ENCODE measurements at places on chromosomes 1 and 21.

GRCh38 chr1:41409825-41410224, 48.6 kb downstream of the FOXO6 start:
- H3K4me1 ChIP-seq: peaks cover 2% of the 10 kb centered on the region
- DNase-seq: no peak
- peaks cover 27% of the 10 kb centered on the region for H3K27me3 ChIP-seq
- H3K4me3 ChIP-seq: no peak overlapping the region
- no peak overlapping the region for H3K27ac ChIP-seq

DNA sequence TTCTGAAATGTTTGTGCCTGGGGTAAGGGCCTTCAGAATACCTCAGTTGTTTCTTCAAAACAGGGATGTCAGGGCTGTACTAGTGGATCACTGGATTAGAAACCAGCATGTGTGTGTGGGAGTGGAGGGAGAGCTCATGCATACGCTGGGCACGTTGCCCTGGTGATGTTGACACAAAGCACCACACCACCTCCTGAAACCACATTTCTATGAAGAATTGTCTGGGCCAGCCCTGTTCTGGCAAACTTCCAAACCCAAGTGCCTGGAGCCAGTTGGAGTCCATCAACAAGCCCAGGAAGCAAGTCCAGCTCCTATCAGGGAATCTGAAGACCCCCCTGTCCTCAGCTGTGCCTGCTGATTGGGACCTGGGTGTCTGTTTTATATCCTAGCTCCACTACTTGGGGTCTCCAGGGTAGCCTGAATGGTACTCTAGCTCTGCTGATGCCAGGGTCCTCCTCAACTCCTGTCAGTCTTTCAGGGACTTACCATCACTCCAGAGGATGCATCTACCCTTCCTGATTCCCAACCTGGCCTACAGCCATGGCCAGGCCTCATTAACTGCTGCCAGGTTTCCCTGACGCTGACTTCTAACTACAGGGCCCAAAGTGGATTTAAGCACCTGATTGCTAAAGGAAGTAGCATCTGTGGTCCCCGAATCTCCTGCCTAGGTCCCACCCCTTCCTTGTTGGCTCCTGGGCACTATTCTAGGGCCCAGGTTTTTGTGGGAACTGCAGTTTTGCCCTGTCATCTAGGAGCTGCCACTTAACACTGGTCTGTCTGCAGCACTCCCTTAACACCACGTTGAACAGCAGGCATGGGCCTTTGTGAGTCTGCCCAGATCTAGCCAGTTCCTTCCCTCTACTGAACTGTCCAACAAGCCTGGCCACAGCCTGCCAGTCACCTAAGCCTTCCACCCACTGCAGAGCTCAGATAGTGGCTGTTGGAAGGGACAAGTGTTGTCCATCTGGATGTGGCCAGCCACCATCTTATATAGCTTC, 45.5 kb downstream of the LPAR3 start:
- H3K27ac ChIP-seq: no peak overlapping the region
- DNase-seq: peak; percentile 33
- no peaks in the 10 kb centered on the region for H3K27me3 ChIP-seq
- no peak overlapping the region for H3K4me3 ChIP-seq

DNA sequence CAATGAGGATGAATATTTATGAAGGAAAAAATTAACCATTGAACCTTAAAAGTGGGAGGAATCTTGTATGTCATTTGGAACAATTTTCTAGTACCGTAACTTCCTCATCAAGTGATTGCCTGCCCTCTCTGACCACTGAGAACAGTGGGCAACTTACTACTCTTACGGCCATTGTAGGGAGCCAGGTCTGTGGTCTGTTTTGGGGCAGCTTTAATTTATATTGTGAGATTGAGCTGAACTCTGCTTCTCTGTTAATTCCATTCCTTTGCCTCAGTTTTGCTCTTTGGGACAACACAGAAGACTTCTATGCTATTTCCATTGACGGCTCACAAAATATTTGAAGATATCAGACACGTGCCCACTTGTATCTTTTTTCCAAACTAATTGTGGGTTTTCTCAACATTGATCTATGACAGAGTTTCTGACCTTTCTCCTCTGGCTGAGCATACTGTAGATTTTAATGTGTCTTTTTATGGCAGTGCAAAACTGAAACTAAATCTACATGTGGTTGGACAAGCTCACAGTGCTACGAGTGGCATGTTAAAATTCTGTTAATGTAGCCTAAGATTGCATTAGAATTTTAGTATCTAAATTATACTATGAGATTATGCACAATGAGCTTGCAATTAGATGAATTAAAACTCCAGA, 27.8 kb upstream of the ZNF281 start:
- no peaks in the 10 kb centered on the region for H3K36me3 ChIP-seq
- H3K4me3 ChIP-seq: peak overlapping the region; percentile 16
- H3K27me3 ChIP-seq: no peaks in the 10 kb centered on the region
- no peak overlapping the region for H3K27ac ChIP-seq
- no peaks in the 10 kb centered on the region for H3K4me1 ChIP-seq

DNA sequence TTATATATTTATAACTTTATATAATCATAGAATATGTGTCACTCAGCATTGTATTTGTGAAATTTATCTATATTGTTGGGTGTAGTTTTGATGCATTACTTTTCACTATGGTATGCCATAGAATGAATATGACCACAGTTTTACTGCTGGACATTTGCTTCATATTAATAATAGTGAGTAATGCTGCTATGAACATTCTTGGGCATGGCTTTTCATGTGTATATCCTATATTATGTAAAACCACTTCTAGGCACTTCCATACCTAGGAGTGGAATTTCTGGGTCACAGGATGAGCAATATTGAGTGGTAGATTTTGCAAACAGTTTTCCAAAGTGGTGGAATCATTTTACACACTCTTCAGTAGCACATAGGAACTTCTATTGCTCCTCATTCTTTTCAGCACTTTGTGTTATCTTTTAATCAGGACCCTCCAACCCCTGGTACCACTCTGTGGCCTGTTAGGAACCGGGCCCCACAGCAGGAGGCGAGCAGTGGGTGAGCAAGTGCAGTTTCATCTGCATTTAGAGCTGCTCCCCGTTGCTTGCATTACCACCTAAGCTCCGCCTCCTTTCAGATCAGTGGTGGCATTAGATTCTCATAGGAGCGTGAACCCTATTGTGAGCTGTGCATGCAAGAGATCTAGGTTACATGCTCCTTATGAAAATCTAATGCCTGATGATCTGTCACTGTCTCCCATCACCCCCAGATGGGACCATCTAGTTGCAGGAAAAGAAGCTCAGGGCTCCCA, 56.0 kb upstream of the CNIH3 start:
- H3K27ac ChIP-seq: no peak overlapping the region
- no peaks in the 10 kb centered on the region for H3K36me3 ChIP-seq
- no peak for DNase-seq
- no peaks in the 10 kb centered on the region for H3K27me3 ChIP-seq

DNA sequence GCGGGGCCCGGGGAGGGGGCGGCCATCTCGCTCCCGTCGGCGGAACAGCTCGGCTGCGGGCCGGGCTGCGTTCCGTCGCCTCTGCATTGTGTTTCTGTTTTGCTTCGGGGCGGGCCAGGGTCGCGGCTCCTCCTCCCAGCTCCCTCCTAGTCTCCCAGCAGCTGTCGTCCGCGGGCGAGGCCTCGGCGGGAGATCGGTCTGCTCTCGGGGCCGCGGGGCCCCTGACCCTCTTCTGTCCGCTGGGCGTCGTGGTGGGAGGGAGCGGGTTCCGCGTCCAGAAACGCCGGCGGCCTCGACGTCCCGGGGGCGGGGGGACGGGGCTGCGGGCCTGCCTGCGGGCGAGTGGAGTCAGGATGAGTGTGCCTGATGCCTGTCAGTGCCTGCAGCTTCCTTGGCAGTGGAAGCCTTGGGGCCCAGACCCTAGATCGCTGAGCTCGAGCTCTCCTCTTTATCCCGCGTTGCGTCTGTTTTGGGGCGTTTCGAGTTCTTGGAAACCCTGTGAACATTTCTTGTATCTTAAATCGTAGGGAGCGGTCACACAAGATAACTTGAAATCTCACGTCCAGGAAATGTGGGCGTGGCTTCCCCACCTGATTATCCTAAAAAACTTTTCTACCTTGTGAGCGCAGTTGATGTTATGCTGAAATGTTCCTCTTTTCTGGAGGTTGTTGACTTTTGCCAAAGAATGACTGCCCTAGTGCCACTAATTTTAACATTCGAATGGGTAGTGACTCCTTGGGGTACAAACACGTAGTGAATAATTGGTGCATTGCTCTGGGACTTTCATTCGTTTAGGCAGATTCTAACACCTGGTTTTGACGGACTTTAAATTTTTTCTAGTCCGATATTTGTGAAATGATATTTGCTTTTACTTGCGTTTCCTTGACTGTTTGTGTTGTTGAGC, 676 bp downstream of the MORC3 start:
- H3K4me3 ChIP-seq: peak overlapping the region; percentile 88
- H3K27me3 ChIP-seq: no peaks in the 10 kb centered on the region
- peak; percentile 86 for DNase-seq
- no peaks in the 10 kb centered on the region for H3K36me3 ChIP-seq
- H3K27ac ChIP-seq: peak overlapping the region; percentile 95
- peaks cover 28% of the 10 kb centered on the region for H3K4me1 ChIP-seq

- H3K4me1 ChIP-seq: no peaks in the 10 kb centered on the region
- no peaks in the 10 kb centered on the region for H3K27me3 ChIP-seq
- no peak for DNase-seq
- no peaks in the 10 kb centered on the region for H3K36me3 ChIP-seq
These were observed 27.6 kb upstream of the SLC16A1 start for GRCh38 chr1:112983537-112984131.

DNA sequence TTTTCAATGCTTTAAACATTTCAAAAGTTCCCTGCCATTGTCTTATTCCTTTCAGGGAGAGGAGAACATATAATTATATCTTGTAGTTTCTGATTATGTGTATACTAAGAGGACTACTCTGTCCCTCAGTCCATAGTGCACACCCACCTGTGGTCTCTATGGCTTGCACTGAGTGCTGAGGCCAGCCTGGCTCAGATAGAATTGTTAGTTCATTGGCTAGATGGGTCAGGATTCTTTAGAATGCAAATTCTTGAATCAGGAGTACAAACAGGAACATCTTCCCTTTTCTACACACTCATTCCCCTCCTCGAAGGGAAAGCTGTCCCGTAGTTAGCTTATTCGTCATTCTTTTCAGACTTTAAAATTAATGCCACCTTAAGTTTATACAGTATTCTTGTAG, 8.2 kb downstream of the BACH1 start:
- H3K4me1 ChIP-seq: peaks cover 75% of the 10 kb centered on the region
- H3K36me3 ChIP-seq: no peaks in the 10 kb centered on the region
- H3K27ac ChIP-seq: no peak overlapping the region
- H3K27me3 ChIP-seq: no peaks in the 10 kb centered on the region
- no peak for DNase-seq
- H3K4me3 ChIP-seq: no peak overlapping the region

Measured in tibial artery (tissue), 4 donors.